ENCODE measurements at places on chromosomes 11 and 22.

GRCh38 chr22:29022101-29022817 is 39.4 kb downstream of the C22orf31 start:
- DNase-seq = peak; percentile 45

- no peak for DNase-seq
Observed at GRCh38 chr11:27025312-27025955, 15.2 kb upstream of the BBOX1 start.

DNA sequence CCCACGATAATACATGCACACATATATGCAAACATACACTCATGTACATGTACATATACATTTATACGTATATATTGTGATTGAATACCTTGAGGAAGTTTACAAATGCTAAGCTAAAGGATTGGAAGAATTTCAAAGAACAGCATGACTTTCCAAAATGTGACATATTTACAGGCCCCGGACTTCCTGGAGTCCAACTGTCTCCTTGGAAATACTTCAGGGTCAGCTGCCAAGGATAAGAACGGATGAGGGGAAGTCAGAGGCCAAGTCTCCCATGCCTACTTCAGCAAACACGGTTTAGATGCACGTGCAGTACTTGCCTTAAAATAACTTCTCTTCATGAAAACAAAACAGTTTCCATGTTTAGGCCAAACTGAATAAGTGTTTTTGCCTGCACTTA is 213.6 kb downstream of the DYNC2H1 start:
- DNase-seq = no peak

GRCh38 chr11:108160970-108161566 is 39.7 kb downstream of the ACAT1 start:
- DNase-seq = no peak

DNA sequence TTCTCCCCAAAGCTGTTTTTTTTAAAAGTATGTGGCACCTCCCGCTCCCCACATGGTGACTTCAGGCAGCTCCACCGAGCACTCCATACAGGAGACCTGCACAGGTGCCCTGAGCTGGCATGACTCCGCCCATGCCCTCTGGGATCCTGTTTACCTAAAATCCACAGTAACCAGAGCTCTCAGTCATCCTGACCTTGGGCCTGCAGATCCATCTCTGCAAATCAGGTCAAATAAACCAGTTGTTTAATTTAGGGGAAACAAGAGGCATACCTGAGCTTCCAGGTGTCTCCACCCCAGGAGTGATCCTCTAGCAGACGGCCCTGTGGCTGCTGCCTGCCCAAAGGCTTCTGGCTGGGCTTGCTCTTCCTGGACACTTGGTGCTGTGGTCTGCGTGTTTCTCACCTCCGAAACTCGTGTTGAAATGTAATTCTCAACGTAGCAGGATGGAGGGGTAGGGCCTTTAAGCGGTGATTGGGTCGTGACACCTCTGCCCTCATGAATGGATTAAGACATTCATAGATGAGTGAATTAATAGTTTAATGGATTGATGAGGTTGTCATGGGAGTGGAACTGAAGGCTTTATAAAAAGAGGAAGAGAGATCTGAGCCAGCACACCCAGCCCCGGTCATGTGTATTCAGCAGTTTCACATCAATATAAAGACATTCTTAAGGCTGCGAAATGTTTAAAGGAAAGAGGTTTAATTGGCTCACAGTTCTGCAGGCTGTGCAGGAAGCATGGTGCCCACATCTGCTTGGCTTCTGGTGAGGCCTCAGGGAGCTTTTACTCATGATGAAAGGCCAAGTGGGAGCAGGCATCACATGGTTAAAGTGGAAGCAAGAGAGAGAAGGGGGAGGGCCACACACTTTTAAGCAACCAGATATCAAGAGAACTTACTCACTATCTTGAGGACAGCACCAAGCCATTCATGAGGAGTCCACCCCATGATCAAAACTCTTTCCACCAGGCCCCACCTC is 34.1 kb downstream of the LINC01488 start:
- no peak for DNase-seq

- DNase-seq = no peak
Observed at GRCh38 chr22:28882545-28882877, 861 bp upstream of the ZNRF3 start.

GRCh38 chr11:129639300-129639699 is 176.3 kb upstream of the TMEM45B start:
- DNase-seq = no peak

DNA sequence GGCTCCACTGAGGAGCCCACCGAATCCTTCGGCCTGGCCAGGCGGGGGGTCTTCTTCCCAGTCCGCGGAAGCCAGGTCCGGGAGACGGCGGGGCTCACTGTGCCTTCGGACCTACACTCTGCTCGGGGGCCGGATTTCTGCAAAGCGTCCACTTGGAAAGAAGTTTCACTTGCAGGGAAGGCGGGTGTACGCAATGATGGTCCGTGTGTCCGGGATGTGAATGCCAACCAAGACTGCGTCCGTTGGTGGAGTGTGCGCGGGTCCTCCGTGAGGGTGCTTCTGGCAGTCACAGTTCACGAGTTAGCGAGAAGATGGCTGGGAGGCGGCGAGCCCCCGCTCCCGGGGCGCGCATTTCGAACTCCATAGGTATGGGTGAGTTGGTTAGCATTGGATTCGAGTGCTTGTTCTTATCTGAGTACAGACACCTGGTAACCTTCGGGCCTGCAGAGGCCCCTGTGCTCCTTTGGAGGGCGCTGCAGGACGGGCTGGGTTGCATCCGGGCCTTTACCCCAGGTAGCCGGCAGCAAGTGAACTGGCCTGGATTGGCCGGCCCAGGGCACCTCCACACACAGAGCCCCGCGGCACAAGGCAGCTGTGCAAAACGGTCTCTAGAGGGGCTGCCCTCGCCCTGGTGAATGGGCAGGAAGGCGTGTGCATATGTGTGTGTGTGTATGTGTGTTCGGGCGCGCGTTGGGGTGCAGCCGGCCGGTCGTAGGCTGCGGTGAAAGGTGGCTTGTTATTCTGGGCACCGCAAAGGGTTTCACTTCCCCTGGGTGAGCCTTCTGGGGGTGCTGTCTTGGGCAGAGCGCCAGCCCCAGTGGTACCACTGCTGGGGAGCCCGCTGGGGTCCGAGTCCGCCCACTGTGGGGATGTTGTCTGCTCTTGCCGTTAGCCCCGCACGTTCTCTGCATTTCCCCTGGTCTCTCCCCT is 13.3 kb upstream of the CYP2R1 start:
- DNase-seq = peak; percentile 91

- DNase-seq = no peak
Observed at GRCh38 chr11:84091212-84091986, 805.2 kb upstream of the CCDC90B start.

DNA sequence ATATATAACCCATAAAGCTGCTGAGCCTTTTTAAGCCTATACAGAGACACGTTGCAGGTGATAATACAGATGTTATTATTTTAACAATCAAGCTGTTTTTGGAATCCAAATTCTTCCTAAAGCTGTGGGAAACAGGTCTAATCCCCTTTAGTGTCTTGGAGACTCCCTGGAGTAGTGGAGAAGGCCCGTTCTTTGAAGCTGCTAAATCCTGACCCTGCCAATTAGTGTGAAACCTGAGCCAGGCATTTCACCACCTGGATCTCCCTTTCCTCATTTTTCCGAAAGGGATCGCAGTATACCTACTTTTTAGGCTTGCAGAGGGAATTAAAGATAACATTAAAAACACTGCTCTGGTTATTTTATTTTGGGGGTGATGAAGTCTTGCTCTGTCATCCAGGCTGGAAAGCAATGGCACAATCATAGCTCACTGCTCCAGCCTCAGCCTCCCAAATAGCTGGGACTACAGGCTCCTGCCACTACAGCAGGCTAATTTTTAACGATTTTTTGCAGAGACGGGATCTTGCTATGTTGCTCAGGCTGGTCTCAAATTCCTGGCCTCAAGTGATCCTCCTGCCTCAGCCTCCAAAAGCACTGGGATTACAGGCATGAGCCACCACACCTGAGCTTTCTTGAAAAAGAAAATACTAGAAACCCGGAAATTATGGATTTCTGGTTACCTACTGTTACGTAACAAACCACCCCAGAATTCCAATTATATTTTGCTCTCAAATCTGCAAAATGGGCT is 1.7 kb upstream of the EIF4ENIF1 start:
- no peak for DNase-seq

GRCh38 chr22:50245214-50246072 is 620 bp upstream of the TUBGCP6 start:
- DNase-seq = no peak

DNA sequence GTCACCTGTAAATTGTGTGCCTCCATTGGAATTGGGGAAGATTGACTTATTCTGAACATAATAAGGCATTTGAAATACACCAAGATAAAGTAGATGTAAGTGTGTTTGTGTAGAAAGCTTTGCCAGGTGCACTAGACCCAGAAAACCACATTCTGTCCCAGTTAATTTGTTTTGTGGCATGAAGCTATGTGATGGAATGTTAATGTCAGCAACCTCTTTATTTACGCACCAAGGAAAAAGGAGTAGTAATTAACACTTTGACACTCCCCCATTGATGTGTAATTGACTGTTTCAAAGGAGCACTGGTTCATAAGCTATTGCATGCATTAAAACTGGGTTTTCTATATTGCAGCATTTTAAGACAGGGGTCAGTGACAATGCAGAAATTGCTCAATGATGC is 14.3 kb downstream of the EIF3M start:
- no peak for DNase-seq

DNA sequence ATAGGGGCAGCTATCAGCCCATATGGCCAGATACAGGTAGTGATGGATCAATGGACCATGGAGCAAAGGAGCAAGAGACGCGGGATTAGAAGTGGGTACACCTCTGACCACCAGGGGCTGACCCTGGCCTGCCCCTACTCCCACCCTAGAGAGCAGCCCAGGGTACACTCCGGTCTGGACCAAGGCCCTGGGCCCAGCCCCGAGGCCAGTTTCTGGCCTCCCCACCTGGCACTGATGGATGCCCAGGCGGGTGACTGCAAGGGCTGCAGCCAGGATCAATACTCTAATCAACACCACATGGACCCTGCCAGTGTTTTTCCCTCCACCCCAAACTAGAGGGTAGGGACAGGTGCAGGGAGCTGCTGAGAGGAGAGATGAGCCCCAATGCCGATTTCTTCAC is 74.1 kb upstream of the NECTIN1 start:
- no peak for DNase-seq

DNA sequence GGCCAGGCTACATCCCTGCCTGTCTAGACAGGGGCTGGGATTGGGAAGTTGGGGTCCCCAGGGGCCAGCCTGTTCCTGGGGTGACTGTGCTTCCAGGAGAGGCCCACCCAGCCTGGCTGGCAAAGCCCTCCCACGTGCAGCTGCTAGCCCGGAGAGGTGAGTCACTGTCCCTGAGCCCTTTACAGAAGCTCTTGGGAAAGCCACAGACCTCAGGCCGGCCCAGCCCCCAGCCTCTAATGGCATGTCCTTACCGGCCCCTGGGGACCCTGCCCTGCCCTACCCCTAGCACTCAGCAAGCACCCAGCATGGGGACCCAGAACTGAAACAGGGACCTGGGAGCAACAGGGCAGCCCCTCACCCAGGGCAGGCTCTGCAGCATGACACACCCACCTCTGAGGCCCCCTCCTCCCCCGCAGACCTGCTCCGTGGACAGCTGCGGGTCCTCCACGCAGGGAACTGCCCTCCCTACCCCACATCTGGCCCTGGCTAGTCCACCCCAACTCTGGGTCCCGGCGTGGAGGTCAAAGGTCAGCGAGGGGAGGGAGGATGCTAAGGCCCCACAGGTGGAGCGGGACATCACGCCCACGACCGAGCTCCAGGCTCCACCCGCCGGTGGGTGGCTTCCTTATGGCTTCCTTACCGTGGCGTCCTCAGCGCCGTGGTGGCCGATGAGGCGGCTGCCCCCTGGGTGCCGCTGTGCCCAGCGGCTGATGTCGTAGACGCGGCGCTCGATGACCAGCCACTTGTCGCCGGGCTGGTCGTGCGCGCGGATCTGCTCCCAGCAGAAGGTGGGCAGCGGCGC is 615 bp downstream of the FADS3 start:
- DNase-seq = peak; percentile 44

DNA sequence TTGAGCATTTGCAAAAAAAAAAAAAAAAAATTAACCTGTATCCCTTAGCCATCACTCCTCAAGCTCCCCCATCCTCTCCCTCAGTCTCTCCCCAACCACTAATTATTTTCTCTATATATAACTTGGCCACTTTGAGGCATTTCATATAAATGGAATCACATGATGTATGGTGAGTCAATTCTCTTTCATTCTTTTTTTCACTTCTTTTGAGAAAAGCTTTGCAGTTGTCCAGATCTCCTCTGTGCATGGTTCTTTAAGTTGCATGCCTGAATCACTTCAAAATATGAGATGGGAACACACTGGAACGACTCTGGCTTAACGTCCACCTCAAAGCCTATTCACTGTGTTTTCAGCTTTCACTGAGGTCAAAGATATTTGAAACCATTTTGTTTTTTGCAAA is 40.7 kb downstream of the SHANK2 start:
- no peak for DNase-seq

DNA sequence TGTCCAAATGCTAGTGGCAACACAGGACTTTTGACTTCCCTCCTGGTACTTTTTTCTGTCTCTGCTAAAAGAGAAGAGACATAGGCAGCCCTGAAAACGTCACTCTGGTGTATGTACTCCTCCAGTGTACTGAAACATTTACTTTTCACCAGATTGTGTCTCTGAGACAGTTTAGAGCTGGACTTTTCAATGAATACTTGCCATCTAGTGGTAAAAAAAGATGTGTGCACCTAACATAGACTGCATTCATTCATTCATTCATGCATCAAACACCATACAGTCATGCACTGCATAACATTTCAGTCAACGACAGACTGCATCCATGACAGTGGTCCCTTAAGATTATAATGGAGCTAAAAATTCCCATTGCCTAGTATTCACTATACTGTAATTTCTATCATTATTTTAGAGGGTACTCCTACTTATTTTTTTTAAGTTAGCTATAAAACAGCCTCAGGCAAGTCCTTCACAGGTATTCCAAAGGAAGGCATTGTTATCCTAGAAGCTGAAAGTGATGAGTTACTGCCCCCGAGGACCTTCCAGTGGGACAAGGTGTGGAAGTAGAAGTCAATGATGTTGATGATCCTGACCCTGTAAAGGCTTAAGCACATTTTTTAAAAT is 186.2 kb downstream of the SPON1 start:
- no peak for DNase-seq

DNA sequence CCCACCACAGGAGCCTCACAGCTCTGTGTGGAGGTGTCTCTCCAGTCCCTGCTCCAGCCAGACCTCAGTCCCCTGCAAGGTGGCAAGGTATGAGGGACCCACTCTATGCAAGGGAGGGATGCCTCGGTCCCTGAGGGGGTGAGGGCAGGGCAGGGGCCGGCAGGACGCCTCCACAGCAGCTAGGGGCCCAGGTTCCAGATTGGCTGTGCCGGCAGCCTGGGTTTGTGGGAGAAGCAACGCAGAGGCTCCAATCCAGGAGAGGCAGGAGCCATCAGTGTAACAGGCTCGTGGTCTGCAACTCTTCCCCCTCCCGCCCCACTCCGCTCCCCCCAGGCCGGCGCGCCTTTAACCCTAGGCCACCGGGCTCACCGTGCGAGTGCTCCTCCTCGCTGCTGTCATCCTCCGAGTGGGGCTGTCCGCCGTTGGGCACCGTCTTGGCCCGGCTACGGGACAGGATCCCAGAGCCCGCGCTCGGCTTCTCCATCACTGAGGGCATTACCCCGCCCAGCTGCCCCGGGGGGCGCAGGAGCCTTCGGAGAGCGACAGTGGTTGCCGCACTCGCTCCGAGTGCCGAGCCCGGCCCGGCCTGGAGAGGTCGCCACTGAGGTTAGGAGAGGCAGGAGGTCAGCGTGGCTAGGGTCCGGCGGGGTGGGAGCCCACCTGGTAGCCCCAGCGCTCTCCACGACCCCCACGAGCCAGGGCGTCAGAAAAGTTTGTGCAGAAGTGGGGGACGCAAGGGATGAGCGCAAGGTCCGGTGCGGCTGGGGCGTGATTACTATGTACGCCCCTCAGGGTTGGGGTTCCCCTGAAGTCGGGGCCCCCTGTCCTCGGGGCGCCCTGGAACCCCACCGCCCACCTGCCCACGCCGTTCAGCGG is 765 bp downstream of the RCOR2 start:
- DNase-seq = peak; percentile 65
